ENCODE measurements at places on chromosomes 5 and 9.

- no peak for DNase-seq
Observed at GRCh38 chr9:32427111-32427873, 42.8 kb downstream of the ACO1 start.

GRCh38 chr9:93321220-93321610 lies 130.3 kb upstream of the FAM120A start:
- no peak for DNase-seq

- DNase-seq: no peak
Observed at GRCh38 chr9:128607642-128608350, 48.9 kb downstream of the DYNC2I2 start.

DNA sequence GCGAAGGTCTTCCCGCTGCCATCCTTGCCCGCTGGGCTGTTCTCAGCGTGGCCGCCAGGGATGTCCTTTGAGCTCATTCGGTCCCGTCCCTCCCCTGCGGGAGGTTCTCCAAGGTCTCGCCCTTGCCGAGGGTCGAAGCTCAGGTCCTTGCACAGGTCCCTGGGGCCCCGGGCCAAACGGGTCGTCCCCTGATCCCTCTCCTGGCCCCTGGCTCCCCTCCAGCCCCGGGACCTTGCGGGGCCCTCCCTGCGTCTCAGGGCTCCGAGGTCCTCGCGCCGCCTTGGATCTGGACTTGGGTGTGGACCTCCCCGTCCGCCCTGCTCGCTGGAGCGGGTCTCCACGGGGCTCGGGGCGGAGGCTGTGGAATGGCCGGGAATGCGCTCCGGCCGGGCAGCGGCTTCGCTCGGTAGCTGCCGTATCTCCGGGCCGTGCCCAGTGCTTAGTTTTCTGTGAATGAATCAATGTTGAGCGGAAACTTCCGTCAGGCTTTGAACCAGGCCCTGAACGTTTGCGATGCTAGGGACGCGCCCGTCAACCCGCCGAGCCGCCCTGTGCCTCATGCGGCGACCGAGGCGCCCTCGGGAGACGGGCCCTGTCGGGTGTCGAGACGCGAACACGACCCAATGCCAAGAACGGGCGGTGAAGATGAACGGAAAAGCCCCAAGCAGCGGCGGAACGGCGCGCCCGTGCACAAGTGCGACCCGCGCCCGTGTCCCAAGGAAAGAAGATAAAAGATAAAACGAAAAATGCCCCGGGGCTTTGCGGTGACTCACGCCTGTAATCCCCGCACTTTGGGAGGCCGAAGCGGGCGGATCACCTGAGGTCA lies 780 bp downstream of the RNU6ATAC start:
- peak; percentile 66 for DNase-seq

- DNase-seq: peak; percentile 68
Observed at GRCh38 chr5:139863855-139864558, 68.4 kb downstream of the PSD2 start.

GRCh38 chr5:172852490-172853354 lies 18.7 kb downstream of the ERGIC1 start:
- peak; percentile 26 for DNase-seq

GRCh38 chr9:25353783-25354182 lies 324.5 kb downstream of the TUSC1 start:
- DNase-seq: no peak

GRCh38 chr9:78821126-78821822 lies 524.3 kb downstream of the PSAT1 start:
- no peak for DNase-seq

DNA sequence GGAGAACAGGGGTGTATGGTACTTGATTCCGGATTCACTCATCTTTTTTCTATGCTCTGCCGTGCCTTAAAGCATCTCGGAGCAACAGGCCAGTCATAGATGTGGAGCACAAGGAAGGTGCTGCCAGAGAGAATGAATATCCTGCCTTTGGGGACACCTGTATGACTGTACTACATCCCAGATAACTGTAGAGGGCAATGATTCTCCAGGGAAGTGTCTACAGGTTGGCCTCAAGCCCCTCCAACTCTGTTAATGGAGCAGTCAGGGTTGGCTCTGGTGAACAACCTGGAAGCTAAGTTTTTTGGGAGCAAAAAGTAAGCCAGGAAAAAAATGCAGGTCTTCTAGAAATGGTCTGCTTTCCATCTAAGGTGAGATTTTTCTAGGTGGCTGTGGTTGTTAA lies 71.0 kb downstream of the NREP start:
- DNase-seq: no peak

DNA sequence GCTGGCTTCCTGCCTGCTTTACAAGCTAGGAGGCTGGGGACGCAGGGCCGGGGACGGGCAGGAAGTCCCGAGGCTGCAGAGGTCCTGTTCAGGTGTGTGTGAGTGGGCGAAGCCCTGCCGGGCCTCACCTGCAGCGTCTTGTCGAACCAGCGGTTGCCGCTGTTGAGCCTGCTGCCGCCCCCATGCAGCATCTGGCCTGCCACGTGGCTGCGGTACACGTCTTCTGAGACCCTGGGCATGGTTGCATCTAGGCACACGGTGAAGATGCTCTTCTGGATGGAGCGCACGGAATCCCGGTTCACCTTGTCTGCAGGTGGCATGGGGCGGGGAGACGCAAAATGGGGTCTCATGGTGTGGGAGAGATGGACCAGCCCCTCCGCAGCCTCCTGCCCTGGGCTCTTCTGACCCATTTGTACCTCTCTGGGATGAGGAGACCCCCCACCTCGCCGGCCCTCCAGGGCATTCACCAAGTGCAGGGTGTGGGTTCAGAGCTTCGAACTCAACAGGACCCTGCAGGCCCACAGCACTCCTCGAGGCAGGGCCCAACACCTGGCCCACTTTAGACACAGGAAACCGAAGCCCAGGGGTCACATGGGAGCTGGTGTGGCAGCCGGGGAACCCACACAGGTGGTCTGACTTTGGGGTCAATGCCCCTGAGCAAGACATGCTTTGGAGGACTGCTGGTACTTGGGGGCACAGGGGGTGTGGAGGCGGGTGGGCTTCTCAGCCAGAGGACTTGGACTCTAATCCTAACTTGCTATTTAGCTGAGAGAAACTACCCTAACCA lies 10.0 kb downstream of the CRAT start:
- DNase-seq: no peak

DNA sequence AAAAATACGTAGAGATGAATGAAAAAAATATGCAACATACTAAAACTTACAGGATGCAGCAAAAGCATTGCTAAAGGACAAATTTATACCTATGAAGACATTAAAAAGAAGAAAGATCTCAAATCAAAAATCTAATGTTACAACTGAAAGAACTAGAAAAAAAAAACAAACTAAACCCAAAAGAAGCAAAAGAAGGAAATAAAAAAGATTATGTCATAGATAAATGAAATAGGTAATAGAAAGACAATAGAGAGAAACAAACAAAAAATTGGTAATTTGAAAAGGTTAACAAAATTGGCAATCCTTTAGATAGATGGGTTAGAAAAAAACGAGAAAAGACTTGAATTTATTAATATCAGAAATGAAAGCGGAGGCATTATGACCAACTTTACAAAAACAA lies 1000.2 kb downstream of the TLE4 start:
- no peak for DNase-seq

GRCh38 chr9:21395778-21396717 lies 10.8 kb upstream of the IFNA2 start:
- peak; percentile 69 for DNase-seq

- no peak for DNase-seq
Observed at GRCh38 chr5:122736086-122736845, 38.6 kb upstream of the SNX2 start.
